CD4-positive, alpha-beta T cell treated with Interleukin-1 beta for 1 hour (primary cell): ENCODE measurements at places on chromosomes 3 and 15.

DNA sequence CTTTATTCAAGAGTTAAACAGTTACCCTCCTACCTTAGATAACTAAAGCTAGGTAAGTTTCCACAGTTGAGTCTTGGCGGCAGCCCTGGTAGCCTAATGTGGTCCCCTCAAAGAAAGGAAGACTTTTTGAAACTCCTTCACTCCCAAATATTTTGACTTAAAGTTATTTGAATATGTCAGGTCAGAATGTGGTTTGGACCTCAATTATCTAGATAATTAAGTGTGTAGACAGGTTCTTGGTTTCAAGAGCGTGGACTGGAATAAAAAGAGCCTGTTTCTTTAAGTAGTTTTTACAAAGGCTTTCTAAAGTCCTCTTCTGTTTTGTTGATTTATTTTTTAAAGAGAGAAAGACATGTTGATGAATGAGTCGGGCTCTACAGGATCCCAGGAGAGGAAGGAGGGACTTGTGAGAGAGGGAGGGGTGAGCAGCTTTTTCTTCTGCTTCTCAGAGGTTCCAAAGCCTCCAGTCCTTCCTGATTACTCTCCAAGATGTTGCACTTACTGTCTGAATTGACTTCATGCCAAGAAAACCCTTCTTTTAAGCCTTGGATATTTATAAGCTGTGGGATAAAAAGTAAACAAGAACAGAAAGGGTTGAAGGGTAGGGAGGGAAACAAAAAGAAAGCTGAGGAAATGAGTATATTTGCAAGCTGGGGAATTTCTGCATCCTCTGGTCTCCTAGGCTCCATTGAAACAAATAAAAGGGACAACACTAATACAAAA lies 457.4 kb downstream of the IGSF11 start:
- DNase-seq = no peak

DNA sequence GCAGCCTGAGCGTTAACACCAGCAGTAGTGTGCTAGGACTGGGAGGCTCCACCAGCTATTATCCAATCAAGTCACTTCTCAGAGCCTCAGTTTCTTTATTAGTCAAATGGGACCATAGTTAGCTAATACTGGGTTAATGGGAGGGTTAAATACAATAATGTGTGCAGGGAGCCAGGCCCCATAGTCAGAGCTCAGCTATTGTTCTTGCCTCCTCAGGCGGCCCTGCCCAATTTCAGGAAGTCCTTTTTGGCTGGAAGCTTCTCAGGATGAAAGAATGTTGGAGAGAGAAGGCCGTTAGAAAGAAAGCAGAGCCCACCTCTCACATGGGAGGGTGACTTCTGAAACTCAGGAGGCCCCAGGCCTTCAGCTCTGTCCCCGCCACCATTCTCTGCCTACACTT lies 39.5 kb upstream of the SMAD6 start:
- no peak for DNase-seq

DNA sequence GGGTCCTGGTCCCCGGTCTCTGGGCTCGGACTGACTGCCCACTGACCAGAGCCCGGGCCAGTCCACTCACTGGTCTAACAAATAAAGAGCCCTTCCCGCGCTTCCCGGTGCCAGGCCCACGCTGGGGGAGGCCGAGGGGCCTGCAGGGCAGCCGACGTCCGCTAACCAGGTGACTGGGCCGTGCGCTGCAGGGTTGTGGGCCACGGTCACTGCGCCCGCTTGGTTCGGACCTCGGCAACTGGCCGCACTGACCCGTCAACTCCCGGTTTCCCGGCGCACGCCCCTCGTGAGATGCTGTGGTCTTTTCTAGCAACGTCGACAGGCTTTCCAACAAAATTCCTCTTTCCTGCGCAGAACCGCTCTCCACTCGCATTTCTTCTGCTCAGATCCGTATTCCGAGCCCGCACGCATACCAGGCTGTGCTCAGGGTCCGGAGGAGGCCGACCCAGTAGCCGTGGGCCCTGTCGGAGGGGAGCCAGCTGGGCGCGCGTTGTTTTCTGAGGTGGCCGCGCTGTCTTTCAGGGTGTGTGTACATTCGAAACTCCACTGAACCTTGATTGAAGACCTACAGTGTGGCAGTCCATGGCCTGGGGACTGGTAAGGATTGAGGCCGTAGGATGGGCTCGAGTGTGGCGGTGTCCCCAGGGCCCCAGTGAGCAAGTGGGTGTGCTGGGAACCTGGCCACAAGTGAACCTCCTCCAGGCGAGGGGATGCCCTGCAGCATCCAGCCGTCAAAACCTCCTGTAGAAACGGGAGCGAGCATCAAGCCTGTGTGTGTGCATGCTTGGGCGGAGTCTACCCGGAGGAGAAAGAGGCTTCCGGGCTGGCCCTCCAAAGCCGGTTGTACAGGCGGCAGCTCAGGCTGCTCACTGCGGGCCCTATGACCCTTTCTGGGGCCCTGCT lies 875 bp upstream of the NT5DC2 start:
- no peak for DNase-seq

GRCh38 chr15:34708422-34708821 lies 46.4 kb downstream of the GJD2 start:
- DNase-seq = no peak

GRCh38 chr3:178603735-178604134 lies 67.5 kb downstream of the KCNMB2 start:
- no peak for DNase-seq

GRCh38 chr3:94036909-94037507 lies 8.6 kb upstream of the STX19 start:
- DNase-seq = peak; percentile 18

DNA sequence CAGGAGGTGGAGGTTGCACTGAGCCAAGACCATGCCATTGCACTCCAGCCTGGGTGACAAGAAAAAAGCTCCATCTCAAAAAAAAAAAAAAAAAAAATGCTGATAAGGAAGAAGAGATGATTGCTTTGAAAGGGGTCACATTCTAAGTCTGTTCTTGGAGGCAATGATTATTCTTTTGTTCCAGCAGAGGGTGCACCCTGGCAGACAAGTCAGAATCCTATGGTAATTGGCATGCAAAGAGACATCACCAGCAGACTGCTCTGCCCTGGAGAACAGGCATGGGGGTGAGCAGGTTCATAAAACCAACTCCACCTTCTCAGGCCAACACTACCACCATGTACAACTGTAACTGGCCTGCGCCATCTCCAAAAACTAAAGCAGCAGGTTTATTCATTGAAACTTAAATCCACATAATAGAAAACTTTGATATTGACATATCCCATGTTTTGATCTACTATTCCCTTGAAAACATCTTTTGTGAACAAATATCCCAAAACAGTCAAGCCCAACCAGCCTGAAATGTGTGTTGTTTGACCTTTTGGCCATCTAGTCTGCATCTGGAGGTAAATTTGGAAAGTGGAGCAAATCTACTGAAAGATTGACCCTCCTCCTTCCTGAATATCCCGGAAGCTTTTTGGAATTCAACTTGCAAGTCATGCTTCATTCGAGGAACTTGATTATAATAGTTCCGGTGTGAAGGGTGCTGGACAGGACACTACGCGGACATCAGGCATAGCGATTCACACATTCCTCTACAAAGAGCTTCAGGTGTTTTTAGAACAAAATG lies 100.3 kb downstream of the MECOM start:
- no peak for DNase-seq

GRCh38 chr3:95037927-95038326 lies 975.1 kb downstream of the NSUN3 start:
- DNase-seq = no peak

DNA sequence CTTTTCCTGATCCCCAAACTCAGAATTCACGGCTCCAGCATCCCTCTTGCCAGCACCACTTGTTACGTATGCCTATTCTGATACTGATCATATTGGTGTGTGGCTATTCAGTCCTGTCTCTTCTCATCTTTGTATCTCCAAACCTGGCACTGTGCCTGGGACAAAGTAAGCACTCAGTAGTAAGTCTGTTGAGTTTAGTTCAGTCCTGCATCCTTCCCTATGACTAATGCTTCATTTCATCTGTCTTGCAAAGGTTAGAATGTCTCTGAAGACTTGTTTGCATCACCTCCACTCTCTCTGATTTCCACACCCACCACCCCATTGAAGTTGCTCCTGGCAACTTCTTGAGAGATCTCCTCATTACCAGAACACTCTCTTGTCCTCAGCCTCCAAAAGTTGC lies 80.3 kb downstream of the HMG20A start:
- no peak for DNase-seq

GRCh38 chr15:51024735-51025453 lies 69.8 kb downstream of the TNFAIP8L3 start:
- no peak for DNase-seq

DNA sequence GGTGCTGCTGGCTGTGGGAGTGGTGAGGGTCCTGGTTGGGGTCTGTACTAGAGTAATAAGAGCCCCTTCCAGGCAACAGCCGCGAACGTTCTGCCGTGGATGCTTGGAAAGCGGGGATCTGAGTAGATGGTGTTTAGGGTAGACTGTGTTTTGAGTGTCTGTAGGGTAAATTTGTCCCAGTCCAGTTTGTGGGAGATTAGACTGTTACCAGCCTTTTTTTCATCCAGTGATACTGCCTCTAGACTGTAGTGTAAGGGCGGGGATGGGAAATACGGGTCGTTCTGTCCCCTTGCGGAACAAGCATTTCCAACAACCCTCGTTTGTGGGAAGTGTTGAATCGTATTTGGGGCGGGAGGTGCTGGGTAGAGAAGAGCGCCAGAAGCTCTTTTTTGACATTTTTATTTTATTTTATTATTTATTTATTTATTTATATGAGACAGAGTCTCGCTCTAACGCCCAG lies 424 bp downstream of the HAUS2 start:
- DNase-seq = no peak

DNA sequence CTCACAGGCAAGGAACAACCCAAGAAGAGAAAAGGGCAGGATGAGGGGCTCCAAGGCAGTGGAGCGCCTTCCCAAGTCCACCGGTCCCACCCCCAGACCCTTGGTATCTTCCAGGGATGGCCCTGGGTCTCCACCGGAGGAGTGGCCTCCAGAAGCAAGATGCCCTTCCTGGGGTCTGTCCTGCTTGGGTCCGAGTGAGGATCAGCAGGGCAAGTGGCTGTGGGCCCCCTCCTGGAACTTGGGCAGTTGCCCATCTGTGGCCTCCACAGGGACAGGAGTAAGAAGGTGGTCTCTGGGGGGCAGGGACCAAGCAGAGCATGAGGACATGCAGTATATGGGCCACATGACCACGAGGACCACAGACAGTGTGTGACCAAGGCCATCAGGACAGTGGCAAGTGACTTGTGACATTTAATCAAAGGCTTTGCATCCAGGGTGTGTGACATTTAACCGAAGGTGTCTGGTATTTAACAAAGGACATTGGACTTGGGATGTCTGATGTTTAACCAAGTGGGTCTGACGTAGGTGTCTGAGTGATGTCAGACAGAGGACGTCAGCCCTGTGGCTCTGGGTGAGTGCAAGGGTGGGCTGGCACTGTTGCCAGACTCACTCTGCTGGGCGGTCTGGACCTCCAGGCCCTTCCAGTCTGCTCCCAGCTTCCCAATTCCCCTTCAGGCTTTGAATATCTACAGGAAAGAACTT lies 34.7 kb downstream of the SCN5A start:
- DNase-seq = no peak

- DNase-seq = no peak
Observed at GRCh38 chr15:99406716-99407487, 155.6 kb downstream of the LRRC28 start.

- DNase-seq = no peak
Observed at GRCh38 chr15:92306663-92307062, 87.0 kb upstream of the ST8SIA2 start.

GRCh38 chr15:74397239-74398068 lies 30.0 kb upstream of the CYP11A1 start:
- no peak for DNase-seq

GRCh38 chr3:97990624-97991292 lies 18.5 kb upstream of the RIOX2 start:
- DNase-seq = no peak

DNA sequence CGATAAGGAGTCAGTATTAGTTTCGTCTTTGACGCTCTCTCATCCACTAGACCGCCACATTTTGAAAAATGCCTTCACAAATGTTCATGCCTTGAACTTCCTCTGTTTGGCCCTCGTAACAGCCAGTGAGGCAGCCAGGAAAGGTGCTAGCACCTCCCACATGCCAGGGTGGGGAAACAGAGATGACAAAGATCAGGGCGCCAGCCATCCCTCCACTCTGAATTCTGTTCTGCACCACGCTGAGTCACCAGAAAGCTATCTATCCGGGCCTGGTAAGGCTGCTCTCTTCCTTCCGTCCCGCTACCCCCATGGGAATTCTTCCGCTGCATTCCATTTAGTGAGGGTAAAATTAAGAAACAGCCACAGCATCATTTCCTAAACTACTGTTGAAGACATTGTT lies 31.3 kb upstream of the BCL2L10 start:
- DNase-seq = no peak

DNA sequence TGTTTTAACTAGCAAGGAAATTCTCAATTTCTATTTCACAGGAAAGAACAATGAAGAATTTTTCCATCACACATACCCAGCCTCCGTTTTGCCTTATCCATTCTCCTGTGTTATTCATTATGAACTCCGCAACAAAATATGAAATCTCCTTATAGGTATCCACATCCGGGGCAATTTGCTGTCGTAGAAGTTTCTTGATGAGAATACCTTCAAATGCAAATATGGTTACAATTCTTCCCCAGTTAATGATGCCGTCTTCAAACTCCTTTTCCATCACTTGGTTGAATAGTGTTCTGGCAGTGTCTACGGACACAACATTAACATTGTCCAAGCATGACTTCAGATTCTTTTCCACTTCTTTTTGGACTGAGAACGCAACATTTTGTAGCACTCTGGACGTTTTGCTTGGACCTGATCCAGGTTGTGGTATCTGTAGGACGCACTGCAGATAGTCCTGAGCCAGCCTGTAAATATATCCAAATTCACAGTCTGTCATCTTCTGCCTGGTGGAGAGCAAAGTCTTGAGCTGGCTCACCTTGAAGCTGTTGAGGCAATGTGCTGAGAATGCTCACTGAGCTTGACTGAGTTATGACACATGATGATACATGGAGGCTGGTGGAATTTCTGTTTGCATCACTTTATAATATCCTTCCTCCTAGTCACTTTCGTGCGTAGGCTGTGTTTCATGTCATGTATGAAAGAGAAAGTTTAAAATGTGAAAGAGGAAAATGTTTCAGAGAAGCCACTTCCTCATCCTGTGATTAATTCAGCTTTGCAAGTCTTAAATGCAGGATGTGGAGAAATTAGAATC lies at the start of gene BCL2A1:
Gene BCL2A1, minus strand, starts transcription at position 573 of the 811 bp plus-strand sequence. Its CDS starts 77 bp downstream, at position 496.
- DNase-seq = peak; percentile 65

DNA sequence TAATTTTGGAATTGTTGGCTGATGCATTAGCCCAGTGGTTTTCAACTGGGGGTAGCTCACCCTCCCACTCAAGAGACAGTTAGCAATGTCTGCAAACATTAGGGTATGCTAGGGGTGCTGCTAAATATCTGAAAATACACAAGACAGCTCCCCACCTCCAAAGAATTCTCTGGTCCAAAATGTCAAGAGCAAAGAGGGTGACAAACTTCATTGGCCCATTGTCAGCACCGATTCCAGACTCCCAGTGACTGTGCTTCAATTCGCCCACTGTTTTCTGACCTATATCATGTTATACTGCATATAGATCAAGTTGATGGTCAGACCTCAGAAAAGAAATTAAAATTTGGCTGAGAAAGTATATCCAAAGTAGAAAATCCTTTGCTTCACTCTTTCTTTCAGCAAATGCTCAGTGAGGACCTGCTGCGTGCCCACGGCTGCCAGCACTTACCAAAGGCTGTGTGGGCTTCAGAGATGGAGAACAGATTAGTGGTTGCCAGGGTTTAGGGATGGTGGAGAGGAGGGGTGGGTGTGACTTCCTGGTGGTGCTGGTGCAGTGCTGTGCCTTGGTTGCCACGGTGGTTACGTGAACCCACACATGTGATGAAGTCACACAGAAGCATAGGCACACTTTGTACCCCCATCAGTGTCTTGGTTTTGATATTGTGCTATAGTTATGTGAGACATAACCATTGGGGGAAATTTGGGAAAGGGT lies 204.0 kb downstream of the PLCL2 start:
- peak; percentile 54 for DNase-seq

- no peak for DNase-seq
Observed at GRCh38 chr3:86800116-86800515, 190.8 kb downstream of the VGLL3 start.
